ENCODE measurements at places on chromosomes 2 and 18.

DNA sequence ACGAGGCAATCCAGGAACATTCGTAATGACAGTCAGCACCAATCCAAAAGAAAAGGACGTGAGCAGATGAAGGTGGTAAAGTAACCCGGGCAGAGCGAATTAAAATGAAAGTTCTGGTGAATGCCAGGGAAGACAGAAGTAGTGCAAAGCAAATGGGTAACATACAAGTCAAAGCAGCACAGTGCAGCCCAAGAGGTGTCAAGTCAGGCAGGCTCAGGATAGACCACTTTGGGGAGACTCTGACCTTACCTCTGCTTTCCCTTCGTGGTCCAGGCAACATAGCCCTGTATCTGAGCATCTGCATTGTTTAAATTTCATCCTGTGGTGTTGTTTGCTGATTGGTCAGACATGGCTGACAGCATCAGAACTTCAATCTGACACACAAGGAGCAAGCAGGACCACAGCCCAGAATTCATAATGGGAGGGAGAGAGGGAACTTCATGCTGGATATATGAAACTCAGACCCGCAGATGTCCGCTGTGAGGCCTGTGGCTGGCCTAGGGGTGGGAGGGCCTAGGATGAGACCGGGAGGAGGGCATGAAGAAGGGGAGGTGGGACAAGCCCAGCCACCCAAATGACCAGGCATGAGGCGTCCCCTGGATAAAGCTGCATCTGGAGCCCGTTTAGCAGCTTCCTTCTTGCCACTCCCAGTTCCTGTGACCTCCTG lies 285.7 kb downstream of the TCF4 start:
- no peak for DNase-seq

DNA sequence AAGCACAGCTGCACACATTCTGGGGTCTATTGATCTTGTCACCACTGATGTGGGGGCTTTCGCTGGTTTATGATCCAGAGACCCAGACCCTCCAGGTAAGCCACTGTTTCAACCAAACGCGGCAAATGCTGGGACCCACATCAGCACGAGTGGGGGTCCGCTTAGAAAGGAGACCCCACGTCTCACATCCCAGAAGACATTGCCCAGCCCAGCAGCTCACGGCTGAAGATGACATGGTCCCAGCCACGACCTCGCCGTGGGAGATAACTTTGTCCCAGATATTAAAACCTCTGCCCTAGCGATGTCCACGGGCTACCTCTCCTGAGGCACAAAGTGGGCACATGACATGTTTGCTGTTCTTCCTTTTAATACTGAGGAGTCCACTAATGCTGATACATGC lies 43.8 kb downstream of the LONRF2 start:
- DNase-seq = no peak

GRCh38 chr2:229660951-229661350 lies 53.4 kb downstream of the DNER start:
- DNase-seq = no peak

DNA sequence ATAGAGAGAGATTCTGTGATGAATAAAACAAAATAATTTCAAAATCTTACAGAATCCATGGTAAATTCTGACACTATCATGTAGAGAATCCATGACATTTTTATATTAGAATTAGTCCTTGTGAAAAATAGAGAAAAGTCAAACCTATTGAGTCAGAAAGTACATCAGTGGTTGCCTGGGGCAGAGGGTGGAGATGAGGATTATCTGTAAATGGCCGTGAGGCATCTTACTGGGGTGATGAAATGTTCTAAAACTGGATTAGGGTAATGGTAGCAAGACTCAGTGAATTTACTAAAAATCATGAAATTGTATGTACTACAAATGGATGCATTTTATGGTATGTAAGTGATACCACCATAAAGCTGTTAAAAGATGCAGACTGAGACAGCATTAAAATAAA lies 323.1 kb downstream of the SLC8A1 start:
- no peak for DNase-seq

DNA sequence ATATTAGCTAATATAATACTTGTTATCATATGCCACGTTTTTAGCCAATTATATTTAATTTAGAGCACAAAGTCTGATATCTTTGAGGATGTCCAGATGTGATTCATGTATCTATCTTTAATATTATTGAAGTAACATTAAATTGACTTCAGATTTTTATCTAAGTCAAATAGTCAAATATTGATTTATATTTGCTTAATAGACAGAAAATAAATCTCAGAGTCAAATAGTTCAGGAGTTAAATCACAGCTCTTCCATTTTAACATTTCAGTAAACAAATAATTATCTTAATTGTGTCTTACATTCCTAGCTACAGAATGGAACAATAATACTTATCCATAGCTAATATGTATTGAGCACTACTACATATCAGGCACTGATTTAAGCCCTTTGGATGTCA lies 379.4 kb upstream of the UBE2E3 start:
- no peak for DNase-seq

- DNase-seq = no peak
These were observed 257.2 kb downstream of the CYRIA start for GRCh38 chr2:16408331-16409005.

DNA sequence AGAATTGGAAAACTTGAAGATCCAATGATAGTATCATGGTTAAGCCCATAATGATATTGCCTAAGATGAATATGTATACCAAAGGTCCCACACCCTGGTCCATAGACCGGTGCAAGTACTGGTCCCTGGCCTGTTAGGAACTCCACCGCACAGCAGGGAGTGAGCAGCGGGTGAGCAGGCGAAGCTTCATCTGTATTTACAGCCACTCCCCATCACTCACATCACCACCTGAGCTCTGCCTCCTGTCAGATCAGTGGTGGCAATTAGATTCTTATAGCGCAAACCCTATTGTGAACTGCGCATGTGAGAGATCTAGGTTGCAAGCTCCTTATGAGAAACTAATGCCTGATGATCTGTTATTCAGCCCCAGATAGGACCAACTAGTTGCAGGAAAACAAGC lies 402.4 kb downstream of the EPHA4 start:
- DNase-seq = no peak

All from stimulated activated CD4-positive, alpha-beta T cell treated with anti-CD3 and anti-CD28 coated beads, Interleukin-15, amount 100 ng/mL, for 24 hours (primary cell).